Esophagus mucosa (tissue), 1 donor: ENCODE measurements at places on chromosomes 11 and 22.

DNA sequence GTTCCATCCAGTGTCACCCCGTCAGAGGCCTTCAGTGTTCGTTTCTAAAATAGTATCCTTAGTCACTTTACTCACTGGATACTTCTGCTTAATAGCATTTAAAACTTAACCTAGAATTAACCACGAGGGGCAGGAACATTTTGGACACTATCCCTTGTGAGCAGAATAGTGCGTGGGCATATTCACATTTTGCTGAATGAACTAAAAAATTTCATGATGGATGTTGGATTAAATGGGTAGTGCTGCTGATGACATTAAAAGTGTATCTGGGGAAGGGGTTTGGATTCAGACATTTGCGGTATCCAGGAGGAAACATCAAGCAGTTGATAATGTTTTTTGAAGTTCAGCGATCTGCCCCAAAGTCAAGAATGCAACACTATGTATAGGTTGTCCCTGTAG is 750 bp upstream of the NAT10 start:
- ATAC-seq: no peak

GRCh38 chr22:17906978-17907747 is 117.2 kb downstream of the MICAL3 start:
- ATAC-seq: no peak

GRCh38 chr11:43693731-43694130 is 13.2 kb downstream of the HSD17B12 start:
- no peak for ATAC-seq

DNA sequence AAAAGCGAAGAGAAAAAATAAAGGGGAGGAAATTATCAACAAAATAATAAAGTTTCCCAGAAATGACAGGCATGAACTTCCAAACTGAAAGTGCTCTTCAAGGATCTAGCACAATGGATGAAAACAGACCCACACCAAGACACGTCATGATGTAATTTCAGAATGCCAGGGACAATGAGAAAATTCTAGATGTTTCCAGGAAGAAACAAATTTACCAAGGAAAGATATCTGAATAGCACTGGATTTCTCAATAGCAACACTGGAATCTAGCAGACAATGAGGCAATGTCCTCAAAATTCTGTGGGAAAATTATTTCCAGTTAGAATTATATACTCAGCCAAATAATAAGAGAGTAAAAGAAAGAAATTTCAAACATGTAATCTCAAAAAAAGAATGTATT is 46.0 kb downstream of the DENND5A start:
- no peak for ATAC-seq

DNA sequence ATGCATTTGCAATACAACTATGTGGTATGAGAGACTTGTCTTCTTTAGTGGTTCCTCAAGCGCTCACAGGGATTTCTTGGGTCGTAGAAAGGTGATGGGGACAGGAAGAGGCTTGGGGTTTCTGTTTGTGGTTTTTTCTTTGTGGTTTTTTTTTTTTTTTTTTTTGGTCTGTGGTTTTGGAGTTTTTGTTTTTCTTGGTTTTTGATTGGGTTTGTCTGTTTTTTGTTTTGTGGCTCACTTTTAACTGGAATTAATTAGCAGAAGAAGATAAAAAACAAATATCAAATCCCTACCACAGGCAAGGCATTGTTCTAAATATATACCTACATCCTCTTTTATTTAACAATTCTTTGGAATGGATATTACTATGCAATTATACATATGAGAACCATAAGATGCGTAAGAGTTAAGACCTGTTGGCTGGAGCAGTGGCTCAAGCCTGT is 5.5 kb downstream of the TTC28 start:
- no peak for ATAC-seq

- ATAC-seq: peak; percentile 73
Observed at GRCh38 chr22:42805016-42805997, 51.8 kb downstream of the ARFGAP3 start.

DNA sequence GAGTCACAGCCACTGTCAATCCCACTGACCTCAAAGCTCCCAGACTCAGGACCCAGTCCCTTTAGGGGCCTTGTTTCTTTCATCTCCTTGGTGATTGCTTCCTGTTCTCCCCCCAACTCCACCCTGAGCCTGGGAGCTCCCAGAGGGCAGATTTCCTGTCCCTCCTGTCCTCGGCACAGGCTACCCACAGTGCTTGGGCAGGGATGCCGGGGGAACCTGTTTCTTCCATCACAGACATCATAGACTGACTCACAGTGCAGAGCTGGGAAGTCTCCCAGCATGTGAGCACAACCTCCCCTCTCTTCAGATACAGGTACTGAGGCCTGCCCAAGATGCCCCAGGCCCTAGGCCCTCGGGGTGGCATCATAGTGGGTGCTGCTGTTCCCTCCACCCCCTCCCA is 16.6 kb downstream of the TRIM29 start:
- peak; percentile 54 for ATAC-seq

DNA sequence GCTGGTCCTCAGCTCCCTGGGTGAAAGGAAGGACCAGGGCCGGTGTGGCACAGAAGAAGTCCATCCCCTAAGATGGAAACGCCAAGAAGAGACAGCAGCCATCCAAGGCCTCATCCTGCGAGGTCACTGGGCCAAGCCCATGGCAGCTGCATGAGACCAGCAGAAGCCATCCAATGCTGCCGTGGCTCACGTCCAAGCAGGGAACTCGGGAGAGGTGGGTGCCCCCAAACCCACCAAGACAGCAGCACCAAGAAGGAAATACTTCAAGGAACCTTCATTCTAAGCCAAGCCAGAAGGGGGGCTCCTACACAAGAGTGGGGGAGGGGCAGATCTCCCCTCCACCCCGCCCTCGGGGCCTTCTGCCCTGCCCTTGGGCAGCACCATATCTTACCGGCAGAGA is 49.6 kb downstream of the IGSF9B start:
- no peak for ATAC-seq

- no peak for ATAC-seq
Observed at GRCh38 chr11:88280673-88281316, 56.7 kb downstream of the CTSC start.

DNA sequence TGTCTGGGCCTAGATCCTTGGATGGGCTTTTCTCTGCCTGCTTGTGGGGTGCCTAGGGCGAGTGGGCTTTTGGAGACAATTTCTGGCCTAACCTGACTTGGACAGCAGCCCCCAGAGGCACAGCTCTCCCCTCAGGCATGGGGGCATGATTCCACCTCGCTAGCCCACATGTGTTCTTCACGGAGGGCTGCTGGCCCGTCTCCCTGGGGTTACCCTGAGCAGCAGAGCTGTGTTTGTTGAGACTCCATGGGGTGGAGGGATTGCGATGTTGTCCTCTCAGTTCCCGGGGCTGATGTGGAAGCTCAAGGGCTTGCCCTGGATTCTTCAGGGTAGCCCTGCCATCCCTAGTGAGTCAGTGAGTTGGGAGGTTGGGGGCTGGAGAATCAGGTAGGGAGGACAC is 2.4 kb upstream of the LRRC75B start:
- no peak for ATAC-seq

GRCh38 chr11:114159802-114160632 is 100.5 kb downstream of the ZBTB16 start:
- ATAC-seq: peak; percentile 93

DNA sequence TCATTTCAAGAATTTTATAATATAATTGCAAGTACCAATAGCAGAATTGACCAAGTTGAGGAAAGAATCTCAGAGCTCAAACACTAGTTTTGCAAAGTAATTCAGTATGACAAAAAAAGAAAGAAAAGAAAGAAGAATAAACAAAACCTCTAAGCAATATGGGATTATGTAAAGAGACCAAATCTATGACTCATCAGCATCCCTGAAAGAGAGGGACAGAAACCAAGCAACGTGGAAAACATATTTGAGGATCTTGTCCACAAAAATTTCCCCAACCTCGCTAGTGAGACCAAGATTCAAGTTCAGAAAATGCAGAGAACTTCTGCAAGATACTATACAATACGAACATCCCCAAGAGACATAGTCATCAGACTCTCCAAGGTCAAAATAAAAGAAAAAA is 203.7 kb upstream of the DDI1 start:
- ATAC-seq: no peak

- no peak for ATAC-seq
Observed at GRCh38 chr11:93734427-93735222, 6.7 kb downstream of the TAF1D start.

GRCh38 chr11:61119571-61119970 is 17.3 kb downstream of the CD5 start:
- no peak for ATAC-seq

DNA sequence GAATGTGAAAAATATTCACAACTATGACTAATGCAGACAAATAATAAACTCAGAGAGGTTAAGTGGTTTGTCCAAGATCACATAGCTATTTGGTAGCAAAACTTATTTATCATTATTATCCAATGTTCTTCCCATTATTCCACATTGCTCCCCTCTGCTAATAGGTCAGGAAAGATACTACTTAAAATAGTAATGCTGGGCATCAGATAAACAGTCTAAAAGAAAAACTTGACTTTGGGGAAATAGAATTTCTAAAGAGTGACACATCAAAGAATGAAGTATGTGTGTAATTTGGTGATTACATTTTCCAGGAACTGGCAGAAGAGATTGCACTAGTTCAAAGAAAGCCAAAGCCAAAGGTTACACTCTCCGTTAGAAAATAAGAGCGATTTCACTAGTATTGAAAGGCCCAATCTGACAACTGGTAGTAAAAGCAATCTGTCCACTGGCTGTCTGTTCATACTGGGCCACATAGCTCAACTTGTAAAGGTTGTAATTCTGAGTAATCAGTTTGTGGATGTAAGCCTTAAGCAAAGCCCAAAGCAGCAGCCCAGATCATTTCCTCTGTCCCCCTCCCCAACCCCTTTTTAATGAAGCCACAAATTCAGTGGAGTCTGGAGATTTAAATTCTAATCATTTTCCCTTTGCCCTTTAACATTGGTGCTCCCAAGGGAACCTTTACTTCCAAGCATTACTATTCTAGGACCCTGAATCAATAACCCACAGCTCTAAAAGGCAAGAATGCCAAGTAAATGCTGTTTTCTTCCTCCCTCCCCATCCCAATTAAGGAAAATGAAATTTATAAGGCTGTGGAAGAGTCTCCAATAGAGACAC is 283.5 kb downstream of the TTC28 start:
- ATAC-seq: no peak

DNA sequence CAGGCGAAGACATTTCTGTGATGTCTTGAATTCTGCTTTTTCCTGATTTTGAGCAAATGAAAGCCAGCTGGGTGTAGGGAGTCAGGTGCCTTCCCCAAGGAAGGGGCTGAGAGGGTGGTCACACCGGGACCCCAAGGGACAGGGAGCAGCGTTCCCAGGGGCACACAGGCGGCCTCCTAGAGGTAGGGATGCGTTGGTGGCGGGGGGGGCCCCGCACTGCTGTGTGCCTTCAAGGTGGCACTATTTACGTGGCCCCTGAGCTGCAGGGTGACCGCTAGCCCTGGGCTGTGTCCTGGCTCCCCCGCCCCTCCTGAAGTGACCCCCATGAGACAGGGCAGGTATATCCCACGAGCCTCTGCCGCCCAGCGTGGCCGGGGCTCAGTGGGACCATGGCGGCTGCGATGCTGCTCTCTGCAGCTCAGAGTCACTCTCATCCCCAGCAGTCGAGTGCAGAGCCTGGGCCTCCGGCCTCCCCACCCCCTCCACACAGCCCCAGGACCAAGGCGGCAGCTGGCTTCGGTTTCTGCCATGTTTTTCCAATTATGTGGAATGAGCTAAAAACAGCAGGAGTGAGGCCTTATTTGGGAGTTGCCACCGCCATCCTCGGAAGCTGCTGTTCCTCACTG is 60.9 kb downstream of the LRP5 start:
- no peak for ATAC-seq

GRCh38 chr22:25359601-25360261 is 140.3 kb downstream of the CRYBB2 start:
- ATAC-seq: no peak

DNA sequence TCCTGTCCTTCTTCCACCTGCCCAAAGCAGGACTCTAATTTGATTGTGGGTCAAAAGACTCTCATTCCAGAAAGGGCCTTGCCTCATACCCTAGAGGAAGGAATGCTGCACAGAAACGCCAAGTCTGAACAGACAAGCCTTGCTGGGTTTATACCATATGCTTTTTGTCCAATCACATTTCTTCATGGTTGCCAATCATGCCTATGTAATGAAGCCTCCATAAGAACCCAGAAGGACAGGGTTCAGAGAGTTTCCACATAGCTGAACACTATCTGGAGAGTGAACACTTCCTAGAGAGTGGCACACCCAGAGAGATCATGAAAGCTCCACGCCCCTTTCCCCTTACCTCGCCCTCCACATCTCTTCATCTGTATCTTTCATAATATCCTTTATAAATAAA is 4.8 kb upstream of the SAA2 start:
- peak; percentile 88 for ATAC-seq

- peak; percentile 1 for ATAC-seq
Observed at GRCh38 chr22:50443801-50444625, 30.8 kb downstream of the SBF1 start.

GRCh38 chr11:102666331-102666957 is 39.1 kb downstream of the MMP27 start:
- peak; percentile 52 for ATAC-seq
